ENCODE measurements at places on chromosomes 2 and 18.

- no peak for DNase-seq
Measured at GRCh38 chr2:173493874-173494273, 139.2 kb downstream of the CDCA7 start.

DNA sequence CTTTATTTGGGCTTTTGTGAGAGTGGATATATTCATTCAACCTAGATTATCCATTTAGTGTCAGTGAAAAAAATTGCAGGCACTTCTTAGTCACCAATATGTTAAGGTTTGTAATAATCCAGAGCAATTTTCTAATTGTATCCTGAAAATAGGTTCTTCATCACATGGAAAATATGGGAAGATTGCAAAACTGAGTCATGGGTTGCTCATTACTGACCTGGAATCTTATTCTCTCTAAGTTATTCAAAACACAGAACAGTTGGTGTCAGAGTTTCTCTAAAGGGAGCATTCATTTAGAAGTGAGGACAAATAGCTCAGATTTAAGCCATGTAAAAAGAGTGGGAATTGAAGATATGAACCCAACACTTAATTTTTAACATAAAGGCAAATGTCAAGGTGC lies 181.3 kb downstream of the IKZF2 start:
- DNase-seq, result no peak

- peak; percentile 74 for DNase-seq
Measured at GRCh38 chr2:675460-675859, 1.7 kb downstream of the TMEM18 start.

- no peak for DNase-seq
Measured at GRCh38 chr2:160838691-160839090, 321.5 kb upstream of the TANK start.

GRCh38 chr2:124018890-124019289 lies 6.2 kb upstream of the CNTNAP5 start:
- peak; percentile 57 for DNase-seq

DNA sequence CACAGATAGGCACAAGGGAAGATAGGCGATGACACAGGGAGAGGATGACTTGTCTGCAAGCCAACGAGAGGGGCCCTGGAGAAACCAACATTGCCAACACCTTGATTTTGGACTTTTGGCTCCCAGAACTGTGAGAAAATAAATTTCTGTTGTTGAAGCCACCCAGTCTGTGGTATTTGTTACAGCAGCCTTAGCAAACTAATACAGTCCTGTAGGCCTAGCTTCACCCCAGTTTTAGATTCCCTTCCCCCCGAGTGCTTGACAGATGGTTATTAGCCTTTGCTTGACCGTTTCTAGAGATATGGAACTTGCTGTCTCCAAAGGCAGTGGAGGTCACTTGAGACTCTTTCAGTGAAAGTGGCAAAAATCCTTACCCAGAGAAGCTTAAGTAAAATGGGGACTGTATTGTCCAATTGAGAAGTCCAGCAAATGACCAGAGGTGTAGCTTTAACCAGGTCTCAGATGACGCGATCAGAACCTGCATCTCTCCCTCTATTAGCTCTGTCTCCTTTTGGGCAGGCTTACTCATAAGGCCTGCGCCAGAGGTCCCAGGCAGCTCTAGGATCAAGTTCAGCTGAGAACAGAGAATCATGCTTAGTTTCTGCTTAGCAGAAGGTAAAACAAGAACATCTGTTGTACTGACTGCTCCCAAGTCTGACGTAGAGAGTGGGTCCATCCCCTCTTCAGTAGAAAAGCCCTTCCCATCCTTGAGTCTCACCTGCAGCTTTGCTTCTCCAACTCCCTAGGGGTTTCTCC lies 50.4 kb downstream of the MFSD6 start:
- no peak for DNase-seq

GRCh38 chr2:1088192-1088860 lies 137.7 kb downstream of the SNTG2 start:
- no peak for DNase-seq
